ENCODE measurements at places on chromosomes 7 and 10.

DNA sequence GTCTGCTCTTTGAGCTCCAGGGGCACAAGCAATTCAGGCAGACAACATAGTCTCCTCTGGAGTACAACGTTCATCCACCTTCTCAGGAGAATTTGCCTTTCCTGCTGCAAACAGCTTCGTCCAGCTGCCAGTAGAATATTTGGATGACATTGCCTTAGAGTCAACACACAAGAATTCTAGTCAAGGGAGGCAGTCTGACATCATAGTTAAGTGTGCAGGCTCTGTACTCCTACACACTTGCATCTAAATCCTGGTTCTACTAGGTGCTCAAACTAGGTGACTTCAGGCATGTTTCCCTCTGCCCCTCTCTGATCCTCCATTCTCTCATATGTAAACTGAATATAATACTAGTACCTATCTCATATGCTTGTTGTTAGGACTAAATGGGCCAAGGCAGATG lies 314.8 kb downstream of the HPSE2 start:
- DNase-seq = no peak

GRCh38 chr10:50653142-50653541 lies 29.4 kb upstream of the SGMS1 start:
- no peak for DNase-seq

- DNase-seq = no peak
Measured at GRCh38 chr7:100173806-100174495, 3.2 kb downstream of the GPC2 start.

DNA sequence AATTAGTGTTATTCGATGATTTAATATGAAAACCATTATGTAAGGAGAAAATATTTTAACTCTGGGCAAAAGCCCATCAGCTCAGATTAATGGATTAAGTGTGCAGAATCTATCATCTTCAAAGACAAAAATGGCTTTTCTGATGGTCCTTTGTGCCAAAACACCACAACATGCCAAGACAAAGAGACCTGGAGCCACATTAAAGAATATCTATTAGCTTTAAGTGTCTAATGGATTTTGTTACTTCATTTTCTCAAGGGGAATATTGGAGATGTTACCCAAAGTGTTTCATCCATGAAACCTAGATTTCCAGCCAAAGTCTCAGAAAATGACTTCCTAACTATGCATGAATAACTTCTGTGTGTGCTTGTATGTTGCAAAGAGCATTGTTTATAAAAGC lies 57.3 kb downstream of the MKX start:
- no peak for DNase-seq

DNA sequence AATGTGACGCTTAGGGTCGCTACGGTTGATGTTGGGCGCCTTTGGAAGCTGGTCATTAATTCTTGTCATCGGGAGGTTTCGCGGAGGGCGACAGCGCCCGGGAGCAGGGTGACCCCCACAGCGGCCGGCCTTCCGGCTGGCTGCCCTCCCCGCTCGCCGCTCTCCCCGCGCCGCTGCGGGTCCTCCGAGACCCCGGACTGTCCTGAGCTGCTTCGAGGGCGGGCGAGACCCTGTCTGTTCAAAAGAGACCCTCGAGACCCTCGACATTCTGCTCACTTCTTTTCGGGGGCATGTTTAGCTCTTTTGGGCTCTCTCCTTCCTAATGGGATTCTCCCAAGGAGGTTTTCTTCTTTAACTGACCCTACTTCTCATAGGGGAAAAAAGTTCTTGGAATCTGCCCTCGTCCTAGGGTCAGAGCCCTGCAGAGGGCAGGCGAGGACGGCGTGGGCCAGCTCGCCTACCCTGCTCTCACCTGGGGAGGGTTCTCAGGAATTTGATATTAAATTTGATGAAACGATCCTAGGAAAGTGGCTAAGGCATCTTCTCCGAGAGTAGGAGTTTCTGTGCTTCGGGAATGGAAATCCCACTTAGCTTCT lies 257.0 kb downstream of the OTUD1 start:
- no peak for DNase-seq

Data from DND-41 (cell line).